Urothelium cell line (cell line): ENCODE measurements at places on chromosomes 1 and 21.

DNA sequence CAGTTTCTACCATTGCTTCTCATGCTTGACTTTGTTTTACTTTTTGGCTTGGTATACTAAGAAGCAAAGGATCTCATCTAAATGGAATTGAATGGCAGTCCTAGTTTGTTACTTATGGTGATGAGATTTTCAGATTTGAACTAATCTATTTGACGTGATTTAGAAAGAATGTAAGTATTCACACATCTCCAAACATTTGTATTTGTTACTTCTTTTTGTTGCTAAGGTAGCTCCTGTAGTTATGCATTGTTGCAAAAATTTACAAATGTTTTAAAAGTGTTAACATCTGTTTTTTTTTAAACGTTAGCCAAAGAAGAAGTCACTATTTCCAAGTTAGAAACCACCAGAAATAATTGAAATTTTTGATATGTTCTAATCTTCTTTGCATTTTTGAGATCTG, 222.5 kb downstream of the RPS6KC1 start:
- DNase-seq: no peak

DNA sequence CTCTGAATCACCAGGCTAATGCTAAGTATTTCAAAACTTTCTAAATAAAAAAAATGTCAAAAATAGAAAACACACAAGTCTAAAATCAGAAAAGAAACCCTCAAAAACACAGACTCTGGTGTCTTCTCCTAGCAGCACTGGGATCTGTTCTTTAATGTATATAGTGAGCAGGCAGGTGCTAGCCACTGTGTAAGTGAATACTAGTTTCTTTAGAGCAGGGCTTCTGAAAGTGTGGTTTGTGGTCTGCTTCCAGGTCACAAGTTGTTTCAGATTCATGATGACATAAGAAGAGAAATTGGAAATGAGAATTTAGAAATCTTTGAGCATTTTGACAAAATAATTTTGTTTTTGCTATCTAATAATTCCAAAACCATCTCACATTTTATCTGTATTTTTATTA, 763.1 kb downstream of the USP25 start:
- no peak for DNase-seq

DNA sequence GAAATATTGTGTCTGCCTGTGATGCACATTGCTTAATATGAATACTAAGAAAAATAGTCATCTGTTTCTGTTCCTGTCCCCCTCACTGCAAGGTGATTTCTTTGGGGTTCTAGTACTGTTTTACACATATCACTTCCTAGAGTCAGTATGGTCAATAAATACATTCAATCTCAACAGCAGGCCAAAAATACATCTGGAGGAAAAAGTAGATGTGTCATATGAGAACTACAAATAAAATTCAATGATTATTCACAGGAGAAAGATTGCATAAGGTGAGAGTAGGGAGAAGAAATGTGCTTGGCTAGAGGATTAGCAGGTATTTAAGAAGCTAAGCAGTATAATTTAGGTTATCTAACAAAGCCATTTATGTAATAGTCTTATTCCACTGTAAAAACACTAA, 45.3 kb upstream of the SAMSN1 start:
- DNase-seq: no peak

DNA sequence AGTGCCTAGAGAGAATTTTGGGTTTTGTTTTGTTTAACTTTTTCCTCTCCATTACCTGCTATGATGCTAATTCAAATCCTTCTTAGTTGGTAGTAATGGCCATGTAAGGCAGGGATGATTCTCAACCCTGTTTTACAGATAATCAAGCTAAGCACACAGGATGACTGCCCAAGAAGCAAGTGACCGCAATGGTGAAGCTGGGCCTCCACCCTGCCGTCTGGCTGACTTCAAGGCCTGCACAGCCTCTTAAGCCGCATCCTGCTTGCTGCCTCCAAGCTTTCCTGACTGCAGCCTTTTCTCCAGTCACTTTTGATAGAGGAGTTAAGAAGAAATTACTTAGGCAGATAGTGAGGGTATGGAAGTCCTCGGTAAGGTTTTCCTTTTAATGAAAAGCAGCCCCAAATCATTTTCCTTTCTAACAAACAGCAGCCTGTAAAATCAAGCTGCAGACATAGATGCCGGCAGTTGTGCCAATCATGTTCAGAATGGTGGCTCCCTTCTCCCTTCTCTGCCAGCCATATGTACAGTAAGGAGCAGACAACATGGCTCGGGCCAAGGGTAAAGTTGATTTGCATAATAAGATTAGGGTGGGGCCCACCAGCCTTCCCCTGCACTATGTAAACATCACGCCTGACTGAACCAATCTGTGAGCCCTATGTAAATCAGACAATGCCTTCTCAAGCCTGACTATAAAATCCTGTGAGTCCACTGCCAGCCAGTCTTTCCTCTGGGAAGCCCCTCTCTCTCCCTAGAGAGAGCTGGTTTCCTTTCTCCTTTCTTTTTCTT, 8.8 kb upstream of the CTBS start:
- DNase-seq: no peak
